ENCODE measurements at places on chromosomes 3 and 15.

- DNase-seq, result no peak
These were observed 89.9 kb downstream of the ASB7 start for GRCh38 chr15:100692246-100692645.

DNA sequence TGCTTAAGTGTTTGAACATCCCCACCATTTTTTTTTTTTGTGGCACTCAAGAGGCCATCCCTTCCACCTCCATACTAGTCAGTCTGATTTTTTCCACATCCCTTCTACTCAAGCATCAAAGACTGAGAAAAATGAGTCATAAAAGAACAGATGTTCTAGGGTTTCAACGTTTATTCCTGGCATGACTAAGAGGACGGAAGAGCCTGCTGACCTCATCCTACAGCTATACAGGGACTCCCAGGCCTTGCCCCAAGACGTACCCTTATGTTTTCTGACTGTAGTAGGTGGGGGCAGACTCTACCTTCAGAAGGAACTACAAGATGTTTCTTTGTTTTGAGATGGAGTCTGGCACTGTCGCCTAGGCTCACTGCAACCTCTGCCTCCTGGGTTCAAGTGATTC lies 3.3 kb upstream of the ITPKA start:
- DNase-seq, result no peak

DNA sequence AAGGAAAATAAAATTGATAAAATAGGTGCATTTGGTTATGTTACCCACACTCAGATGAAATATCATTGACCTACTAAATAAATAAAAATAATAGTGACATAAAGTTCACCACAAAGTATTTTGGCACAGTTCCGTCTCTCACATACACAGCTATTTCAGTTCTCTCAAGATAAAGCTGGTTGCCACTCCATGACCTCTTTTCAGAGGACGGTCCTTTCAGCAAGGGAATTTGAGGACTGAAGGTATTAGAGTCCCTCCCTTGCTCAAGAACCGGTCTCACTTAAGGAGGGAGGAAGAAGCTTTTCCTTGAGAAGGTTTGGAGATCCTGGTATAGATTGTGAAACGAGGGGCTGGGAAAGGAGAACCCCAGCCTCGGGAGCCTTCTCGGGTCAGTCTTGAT lies 285.5 kb upstream of the CFAP20DC start:
- no peak for DNase-seq

GRCh38 chr15:66940368-66940767 lies 125.0 kb upstream of the SMAD3 start:
- no peak for DNase-seq

GRCh38 chr3:127217596-127218453 lies 24.9 kb downstream of the PRR23E start:
- DNase-seq, result no peak

DNA sequence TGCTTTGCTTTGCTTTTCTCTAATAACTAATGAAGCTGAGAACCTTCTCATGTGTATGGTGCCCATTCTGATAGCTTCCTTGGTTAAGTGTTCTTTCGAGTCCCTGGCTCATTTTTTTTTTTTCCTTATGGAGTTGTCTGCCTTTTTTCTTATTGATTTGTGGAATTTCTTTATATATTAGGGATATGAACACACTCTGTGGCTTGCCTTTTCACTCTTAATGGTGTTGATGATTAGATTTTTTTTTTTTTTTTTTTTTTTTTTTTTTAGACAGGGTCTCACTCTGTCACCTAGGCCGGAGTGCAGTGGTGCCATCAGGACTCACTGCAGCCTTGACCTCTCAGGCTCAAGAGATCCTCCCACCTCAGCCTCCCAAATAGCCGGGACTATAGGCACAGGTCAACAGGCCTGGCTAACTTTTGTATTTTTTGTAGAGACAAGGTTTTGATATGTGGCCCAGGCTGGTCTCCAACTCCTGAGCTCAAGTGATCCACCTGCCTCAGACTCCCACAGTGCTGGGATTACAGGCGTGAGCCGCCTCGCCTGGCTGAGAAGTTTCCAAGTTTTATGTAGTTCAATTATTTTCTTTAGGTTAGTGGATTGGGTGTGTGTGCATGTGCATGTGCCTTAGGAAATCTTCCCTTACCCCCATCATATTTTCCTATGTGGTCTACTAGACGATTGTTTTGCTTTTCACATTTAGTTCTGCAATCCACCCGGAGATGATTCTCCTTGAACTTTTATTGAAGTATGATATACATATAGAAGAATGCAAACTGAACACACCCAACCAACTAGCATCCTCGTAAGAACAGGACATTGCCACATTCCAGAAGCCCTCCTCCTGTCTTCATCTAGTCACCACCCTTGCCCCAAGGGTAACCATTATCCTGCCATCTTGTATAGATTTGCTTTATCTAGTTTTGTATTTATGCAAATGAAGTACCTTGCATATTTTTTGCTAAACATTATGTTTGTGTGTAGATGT lies 1.7 kb upstream of the SNRPA1 start:
- no peak for DNase-seq

- no peak for DNase-seq
These were observed 75.6 kb upstream of the SYNPR start for GRCh38 chr3:63202529-63202928.

- no peak for DNase-seq
These were observed 48.9 kb upstream of the TCF12 start for GRCh38 chr15:56869573-56869972.

GRCh38 chr3:52606373-52607085 lies 70.1 kb downstream of the UQCC5 start:
- no peak for DNase-seq

DNA sequence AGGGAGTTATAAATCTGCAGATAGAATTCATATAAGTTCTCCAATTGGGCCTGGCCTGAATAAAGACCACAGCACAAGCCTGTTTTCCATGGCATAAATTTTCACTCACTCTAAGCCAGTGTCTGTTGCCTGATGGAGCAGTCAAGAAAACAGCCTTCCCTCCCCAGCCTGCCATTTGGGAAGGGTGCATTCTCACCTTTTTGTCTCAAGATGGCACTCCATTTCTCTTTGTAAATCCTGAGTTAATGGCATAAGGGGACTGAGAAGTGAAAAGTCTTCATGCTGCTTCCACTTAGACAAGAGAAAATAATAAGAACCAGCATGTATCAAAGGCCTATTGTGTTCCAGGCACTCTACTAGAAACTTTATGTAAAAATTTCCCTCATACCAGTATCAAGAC lies 115.6 kb upstream of the MANF start:
- no peak for DNase-seq

DNA sequence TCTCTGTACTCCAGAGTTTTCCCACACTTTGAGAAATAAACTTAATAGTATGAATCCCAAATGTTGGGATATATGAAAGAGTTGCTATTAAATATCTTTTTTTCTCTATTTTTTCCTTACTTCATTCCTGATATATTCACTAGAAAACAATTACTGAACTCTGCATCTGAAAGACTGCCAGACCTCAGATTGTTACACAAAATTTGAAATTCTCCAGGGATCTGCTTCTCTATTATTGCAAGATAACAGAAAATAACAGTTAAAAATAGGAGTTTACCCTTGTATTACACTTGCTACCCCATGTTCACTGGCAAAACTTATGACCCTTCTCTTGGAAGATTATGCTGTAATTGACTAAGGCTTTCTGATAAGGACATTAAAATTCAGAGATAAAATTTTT lies 11.7 kb upstream of the P3H2 start:
- no peak for DNase-seq

DNA sequence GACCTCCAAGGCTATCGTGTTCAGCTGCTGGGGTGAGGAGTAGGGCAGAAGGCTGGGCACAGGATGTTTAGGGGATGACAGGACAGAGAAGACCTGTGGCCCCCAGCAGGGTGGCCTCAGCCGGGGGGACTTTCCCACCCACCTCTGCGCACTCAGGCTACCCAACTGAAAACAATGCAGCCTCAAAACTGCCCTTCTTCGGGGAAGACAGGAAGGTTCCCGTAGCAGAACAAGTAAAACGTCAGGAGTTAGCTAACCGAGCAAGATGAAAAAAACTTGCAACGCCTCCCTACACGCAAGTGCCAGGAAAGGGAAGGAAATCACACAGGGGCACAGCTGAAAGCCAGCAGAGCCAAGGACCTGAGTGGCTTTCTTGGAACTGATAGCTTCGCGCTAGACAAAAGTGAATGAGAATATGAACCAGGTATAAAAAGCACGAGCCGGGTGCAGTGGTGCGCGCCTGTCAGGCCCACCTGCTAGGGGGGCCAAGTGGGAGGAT lies 38.4 kb upstream of the FURIN start:
- no peak for DNase-seq

DNA sequence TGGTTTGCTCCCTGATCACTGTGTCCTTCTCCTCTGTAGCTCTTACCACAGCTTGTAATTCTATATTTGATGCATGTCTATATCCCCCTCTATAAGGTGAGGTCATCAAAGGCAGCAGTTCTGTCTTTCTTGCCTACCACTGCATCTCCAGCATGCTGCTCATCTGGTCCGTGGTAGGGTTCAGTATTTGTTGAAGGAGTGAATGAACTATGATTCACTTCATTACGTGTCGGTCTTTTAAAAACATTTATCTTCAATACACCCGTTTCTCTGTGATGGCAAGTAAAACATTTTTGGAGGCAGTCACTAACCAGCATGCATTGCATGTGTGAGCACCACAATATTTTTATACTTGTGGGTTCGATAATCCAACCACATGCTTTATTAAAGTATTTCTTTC lies 27.6 kb downstream of the CHST14 start:
- DNase-seq, result no peak

Measured in T-helper 9 cell (primary cell).